Kidney epithelial cell (primary cell): ENCODE measurements at places on chromosomes 11 and 22. TPM values are rescaled to one million over a fixed set of nuclear protein-coding genes. Genes with fewer than 3 reads are reported as not detected.

- DNase-seq, result no peak
Observed at GRCh38 chr11:103110391-103110790, 1.2 kb downstream of the DYNC2H1 start.

DNA sequence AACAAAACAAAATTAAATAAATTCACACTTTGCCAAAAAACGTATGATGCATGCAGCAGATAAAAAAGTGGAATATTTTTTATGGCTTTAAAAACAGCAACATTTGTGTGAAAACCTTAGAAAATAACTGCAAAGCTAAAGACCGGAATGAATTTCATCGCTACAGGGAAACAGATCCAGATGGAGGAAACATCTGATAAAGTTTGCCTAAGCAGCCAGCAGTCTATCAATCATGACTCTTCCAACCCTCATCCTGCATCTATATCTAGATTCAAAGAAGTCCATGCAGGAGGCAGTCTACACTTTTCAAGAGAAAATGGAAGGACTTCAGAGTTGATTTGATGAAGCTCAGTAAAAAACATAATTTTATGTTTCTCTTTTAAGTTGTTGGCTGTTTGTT lies 126.8 kb downstream of the SWAP70 start:
- no peak for DNase-seq

DNA sequence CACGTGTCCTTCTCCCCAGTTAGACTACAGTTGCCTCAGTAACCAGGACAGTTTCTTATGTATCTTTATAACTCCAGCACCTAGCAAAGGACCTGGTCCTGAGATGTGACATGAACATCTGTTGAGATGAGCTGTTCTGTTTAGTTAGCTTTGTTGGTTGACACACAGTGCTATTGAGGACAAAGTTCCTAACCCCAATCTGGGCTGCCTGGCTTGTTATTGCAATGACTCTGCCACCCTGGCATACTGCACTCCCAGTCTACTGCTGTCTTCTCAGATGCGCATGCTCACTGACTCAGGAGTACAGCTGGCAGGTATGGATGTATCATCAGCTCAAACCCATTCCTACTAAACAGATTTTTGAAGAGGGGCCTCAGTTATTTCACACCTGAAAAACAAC lies 7.4 kb downstream of the DESI1 start:
- no peak for DNase-seq

DNA sequence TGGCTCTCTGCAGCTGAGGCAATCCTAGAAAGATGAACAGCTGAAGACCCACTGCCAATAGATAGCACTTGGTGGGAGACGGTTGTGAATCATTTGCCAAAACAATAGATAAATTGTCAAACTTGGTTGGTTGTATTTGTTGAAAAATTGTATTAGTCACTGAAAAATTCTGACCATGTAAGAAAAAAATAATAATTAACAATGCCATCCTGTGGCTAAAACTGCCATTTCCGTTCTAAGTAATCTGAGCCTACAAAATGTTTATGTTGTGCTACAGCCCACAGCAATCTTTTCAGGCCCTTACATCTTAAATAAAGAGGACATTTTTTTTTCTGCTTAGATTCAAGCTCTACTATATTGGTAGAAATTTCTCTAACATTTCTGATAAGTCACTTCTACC lies 103.2 kb upstream of the ANO3 start:
- DNase-seq, result no peak

DNA sequence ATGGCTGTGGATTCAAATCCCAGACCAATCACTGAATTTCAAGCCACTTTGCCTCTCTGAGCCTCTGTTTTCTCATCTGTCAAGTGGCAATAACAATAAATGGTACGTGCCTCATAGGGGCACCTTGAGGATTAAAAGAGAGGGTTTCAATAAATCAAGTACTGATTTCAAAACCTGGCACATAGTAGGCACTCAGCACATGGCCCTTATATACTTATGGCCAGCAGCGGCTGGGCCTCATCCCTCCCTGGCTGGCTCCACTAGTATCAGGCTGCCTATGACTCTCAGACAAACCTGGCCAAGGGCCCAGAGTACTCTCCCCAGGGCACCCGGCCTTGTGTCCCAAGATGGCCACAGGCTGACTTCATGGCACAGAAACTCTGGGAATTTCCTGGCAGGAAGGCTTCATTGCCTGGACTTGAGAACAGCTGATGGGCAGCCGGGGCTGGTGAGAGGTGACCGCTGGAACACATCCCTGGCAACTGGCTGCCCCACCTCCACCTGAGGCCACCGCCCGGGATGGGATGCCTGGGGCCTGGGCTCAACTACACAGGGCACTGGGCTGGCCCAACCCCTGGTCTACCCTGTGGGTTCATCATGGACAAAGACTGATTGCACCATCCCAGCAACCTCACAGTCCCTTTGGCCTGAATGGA lies 3.4 kb downstream of the FADS3 start:
- DNase-seq, result peak; percentile 56

Gene CELSR1
- 180 and 210 TPM in 2 replicates for total RNA-seq
